ENCODE measurements at places on chromosomes 4 and X.

GRCh38 chrX:115650916-115651315, 89.9 kb downstream of the PLS3 start:
- peak; percentile 77 for DNase-seq

- no peak for DNase-seq
Observed at GRCh38 chrX:56766554-56767347, 37.7 kb downstream of the NBDY start.

DNA sequence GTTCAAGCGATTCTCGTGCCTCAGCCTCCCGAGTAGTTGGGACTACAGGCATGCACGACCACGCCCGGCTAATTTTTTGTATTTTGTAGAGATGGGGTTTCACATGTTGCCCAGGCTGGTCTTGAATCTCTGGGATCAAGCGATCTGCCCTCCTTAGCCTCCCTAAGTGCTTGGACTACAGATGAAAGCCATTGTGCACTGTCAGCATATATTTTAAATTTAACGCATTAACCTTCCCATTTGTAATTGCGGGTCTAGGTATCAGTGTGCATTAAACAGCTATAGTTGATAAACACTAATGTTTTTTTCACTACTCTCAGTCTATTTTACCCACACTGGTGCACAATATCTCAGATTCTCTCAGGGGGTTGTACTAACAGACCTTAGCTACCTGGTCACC, 1930.8 kb downstream of the C4orf33 start:
- DNase-seq, result no peak

- no peak for DNase-seq
Observed at GRCh38 chr4:137994853-137995252, 247.3 kb downstream of the SLC7A11 start.

DNA sequence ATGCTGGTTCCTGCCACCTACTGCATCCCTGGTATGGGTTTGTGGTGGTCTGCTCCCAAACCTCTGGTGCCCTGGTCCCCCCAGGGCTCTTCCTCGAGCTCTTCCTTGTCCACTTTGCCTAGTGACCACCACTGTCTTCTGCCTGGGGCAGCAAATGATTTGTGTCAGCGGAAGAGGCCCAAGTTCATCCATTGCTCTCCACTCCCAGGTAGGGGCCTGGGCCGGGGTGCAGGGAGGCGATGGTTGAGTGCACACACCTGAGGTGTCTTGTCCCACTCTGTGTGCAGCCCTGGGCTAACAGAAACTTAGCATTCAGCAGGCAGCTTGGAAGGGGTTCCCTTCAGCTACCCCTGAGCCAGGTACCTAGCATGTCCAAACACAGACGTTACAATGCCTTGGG, 75.6 kb upstream of the SOX3 start:
- DNase-seq, result no peak

DNA sequence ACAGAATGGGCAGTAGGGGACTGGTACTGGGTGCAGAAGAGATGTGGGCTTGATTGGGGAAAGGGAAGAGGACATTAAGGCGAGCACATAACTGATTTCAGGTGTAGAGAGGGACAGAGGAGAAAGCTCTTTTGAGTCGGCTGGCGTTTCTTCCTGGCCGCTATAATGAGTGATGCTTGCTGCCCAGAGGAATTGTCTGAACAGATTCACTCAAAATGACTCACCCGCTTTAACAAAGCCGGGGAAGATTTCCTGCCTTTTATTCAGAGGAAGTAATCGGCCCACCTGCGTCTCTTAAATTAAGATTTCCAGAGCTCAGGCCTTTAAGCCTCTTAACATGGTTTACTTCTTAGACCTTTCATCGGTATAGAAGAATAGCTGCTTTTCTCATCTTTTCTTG, 102.1 kb upstream of the AP1S2 start:
- peak; percentile 38 for DNase-seq

- DNase-seq, result no peak
Observed at GRCh38 chr4:57494821-57495220, 384.6 kb upstream of the IGFBP7 start.

DNA sequence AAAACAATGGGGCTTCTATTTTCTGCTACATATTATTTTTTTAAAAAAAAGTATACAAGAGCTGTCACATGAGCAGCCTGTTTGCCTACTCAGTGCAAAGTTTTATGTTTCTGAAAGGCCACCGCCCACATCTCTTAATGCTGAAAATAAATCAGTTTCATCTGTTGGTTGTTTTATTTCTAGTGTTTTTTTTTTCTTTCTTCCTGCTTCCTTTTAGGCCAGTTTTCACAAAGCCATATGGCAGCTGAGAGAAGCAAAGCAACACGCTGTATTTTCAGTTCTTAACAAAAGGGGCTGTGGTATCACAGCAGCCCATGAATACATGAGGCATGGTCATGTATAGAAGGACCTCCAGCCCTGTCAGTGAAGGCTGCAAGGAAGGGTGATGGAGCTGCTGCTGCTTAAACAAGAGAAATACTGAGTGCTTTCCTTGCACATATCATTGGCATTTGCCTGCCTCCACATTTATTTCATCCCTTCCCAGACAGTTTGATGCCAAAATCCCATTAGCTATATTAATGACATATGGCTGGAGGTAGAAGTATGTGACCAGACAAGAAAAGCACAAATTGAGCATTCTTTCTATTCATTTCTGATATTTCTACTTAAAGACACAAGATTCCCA, 172.5 kb downstream of the PCDH18 start:
- DNase-seq, result no peak

- DNase-seq, result no peak
Observed at GRCh38 chr4:158782551-158783360, 13.9 kb downstream of the FNIP2 start.

DNA sequence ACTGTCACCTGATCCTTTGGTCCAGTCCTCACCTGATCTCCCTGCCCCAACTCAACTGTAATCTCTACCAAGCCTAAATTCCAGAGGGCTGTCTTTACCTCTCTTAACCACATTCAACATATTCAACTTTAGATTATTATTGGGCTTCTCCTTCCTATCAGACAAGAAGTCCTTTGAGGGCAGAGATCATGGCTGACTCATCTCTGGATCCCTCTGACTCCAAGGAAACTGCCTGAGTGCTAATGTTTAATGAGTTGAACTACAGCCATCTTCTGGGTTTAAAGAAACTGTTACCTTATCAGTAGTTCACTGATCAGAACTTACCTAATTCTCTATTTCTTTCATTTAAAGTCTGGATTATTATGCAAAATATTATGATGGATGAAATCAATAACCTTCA, 135.7 kb downstream of the GPC3 start:
- DNase-seq, result no peak

DNA sequence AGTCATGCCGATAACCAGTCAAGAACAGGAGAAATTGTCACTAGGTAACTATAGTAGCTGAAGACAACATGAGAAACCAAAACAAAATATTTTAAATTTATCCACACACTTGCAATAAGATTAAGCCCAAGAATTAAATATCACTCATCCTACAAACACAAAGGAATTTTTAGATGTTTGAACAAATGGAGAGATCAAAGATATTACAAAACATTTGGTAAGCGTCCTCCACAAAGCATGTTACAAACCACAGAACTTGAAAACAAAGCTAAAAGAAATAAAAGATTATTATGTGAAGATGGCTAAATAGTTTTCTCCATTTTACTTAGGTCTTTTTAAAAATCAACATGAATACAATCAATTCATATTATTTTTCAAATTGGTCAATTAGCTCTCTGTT, 631.9 kb upstream of the INTU start:
- DNase-seq, result no peak

- no peak for DNase-seq
Observed at GRCh38 chrX:46354481-46354880, 190.7 kb downstream of the ZNF674 start.

- no peak for DNase-seq
Observed at GRCh38 chr4:185020293-185020808, 2.1 kb downstream of the HELT start.

GRCh38 chr4:178275671-178276360, 833.6 kb upstream of the AGA start:
- peak; percentile 46 for DNase-seq

GRCh38 chrX:57282568-57282967, 3.9 kb upstream of the FAAH2 start:
- DNase-seq, result no peak

DNA sequence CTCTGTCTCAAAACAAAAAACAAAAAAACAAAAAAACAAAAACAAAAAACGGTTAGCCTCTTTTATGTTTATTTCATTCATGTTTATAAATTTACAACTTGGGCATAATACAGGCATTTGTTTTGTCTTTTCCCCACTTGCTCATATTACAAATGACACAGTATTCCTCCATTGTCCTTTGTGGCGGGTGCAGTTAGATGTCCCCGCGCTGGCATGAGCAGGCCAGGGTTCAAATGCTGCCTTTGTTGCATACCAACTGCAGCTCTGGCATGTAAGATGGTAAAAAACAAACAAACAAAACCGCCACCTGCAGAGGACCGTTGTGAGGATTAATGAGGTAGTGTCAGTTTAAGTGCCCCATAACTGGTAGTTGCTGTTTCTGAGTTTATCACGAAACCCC, 16.1 kb upstream of the HPF1 start:
- no peak for DNase-seq

- no peak for DNase-seq
Observed at GRCh38 chr4:95516528-95517017, 32.2 kb downstream of the UNC5C start.

DNA sequence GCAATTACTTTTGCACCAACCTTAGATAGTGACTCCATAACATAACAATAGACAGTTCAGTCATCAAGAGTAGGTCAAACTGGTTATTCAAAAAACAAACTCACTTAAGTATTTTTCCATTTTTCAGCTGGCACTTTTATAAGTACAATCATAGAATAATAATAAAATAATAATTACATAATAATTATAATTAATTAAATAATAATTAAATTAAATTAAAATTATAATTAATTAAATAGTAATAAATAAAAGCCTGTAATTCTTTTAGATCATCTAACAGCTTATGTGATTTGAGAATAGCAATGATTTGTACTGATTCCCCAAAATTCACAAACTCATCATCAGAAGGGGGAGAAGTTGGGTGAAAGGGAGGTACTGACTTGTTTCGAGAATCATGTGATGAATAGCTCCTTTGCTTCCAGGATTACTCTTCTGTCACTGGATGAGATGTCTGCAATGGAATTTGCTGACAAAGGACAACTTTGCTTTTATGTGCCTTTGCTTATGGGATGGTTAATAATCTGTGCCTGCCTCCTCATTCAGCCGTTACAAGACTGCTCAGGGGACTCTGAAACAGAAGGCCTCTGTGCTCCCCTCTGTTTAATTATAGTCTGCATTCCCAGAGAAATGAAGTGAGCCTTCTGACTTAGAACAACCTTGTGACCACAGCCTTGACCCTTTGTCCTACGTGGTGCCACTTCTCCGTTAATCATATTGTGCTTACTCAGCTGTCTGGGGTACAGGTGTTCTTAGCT, 104.8 kb upstream of the ENPEP start:
- DNase-seq, result no peak

- DNase-seq, result no peak
Observed at GRCh38 chr4:166049036-166049435, 176.0 kb downstream of the TLL1 start.

GRCh38 chr4:10075953-10076391, 40.6 kb downstream of the WDR1 start:
- DNase-seq, result no peak

- no peak for DNase-seq
Observed at GRCh38 chr4:88451205-88451604, 5.7 kb upstream of the HERC5 start.

- DNase-seq, result no peak
Observed at GRCh38 chr4:26088433-26088928, 174.5 kb downstream of the SMIM20 start.

- no peak for DNase-seq
Observed at GRCh38 chr4:70895405-70895804, 6.8 kb upstream of the MOB1B start.

GRCh38 chr4:101556842-101557241, 209.5 kb upstream of the PPP3CA start:
- DNase-seq, result no peak

DNA sequence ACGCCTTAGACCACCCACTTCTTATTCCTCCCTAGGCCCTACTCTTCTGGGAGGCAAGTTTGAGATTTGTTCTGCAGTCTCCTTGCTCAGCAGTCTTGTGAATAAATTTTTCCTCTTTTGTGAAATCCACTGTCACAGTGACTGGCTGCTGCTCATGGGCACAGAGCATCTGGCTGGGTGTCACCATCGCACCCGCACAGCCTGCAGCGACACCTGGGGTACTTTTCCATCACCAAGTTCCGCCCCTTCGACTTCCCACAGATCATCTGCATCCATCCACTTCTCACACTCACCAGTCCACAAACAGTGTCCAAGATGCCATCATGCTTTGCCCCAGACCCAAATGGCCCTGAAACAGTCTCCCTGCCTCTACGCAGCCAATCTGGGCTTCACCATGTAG, 36.4 kb upstream of the AFAP1 start:
- no peak for DNase-seq

GRCh38 chrX:107574054-107574683, 54.1 kb upstream of the PRPS1 start:
- no peak for DNase-seq

GRCh38 chr4:6204871-6205566, 4.7 kb upstream of the JAKMIP1 start:
- DNase-seq, result no peak

DNA sequence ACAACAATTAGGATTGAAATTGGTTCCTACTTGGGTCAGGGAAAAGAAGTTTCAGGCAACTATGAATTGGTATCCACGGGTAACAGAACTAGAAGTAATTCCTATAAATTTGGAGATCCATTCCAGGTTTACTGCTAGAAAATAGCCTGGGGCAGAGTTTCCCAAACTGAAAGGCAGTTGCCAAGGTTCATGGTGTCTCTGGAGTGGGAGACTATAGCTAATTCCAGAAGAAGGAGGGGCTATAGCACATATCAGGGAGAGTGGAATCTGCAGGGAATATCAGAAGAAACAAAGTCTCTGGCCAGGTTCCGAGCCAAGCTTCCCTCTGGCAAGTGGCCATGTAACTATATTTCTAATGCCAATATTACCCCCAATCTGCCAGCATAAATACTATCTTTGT, 166.3 kb downstream of the GALNTL6 start:
- peak; percentile 8 for DNase-seq

DNA sequence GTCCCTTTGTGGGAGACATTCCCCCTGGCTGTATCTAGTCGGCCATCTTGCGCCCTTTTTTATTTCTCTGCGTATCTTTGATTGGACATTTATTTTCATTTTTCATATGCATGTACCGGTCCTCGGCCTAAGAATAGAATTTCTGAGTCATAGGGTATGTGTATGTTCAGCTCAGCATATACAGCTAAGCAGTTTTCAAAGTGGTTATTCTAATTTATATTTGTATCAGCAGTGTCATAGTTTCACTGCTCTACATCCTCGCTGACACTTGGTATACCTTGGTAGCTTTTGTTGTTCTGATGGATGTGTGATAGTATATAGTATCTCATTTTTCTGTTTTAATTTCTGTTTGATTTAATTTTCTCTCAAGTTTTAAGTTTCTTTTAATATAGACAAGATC, 38.7 kb downstream of the BEX3 start:
- no peak for DNase-seq
